ENCODE measurements at places on chromosomes 16 and 17.

DNA sequence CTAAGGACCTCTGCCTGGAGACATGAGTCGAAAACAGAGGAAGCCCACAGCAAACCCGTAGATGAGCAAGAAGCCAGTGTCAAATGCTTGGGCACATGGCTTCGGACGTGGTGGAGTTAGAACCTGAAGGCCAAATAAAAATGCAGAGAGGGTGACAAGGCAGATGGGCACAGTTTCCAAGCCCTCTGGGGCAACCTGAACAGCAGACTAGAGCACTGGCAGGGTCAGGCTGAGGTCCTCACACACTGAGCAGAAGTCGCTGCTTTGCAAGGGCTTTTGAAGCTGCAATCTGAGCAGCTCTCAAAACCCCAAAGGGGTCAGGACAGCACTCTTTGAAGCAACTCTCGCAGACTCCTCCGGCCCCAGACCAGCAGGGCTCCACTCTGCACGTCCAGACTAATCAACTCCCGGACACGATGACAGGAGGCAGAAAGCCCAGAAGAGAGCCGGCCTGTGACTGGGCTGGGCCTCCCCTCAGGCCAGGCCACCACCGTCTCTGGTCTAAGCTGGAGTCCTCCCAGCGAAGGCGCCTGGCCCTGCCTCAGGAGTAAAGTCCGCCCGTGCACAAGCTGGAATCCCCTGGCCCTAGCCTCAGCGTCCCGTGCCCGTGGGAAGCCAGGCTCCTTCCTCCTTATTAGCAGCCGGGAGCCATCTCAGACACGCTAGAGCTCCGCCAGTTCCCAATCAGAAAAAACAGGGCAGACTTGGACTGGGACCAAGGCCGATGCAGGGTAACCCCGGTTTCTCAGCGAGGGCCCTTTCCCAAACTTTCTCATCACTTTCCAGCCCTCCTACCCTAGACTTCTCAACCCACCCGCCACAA lies 924 bp downstream of the SMARCD2 start:
- DNase-seq: no peak

GRCh38 chr17:27944546-27945332 lies 51.6 kb upstream of the LYRM9 start:
- DNase-seq: peak; percentile 50

- DNase-seq: no peak
Measured at GRCh38 chr16:74573622-74574021, 33.3 kb downstream of the GLG1 start.

- no peak for DNase-seq
Measured at GRCh38 chr16:2512735-2513404, 882 bp upstream of the ATP6V0C start.

DNA sequence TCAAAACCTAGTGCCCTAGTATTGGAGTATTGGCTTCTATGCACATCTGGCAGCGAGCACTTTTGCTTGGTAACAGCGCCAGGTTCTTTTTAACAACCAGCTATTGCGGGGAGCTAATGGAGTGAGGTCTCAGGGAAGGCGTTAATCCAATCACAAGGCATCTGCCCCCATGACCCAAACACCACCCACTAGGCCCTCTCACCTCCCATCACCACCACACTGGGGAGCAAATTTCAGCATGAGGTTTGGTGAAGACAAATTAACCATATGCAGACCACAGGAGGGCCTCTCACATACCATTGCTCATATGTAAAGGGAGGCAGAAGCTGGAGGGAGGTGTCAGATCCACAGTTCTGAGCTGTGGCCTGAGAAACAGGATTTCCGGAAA lies 893 bp upstream of the ODF4 start:
- DNase-seq: no peak

DNA sequence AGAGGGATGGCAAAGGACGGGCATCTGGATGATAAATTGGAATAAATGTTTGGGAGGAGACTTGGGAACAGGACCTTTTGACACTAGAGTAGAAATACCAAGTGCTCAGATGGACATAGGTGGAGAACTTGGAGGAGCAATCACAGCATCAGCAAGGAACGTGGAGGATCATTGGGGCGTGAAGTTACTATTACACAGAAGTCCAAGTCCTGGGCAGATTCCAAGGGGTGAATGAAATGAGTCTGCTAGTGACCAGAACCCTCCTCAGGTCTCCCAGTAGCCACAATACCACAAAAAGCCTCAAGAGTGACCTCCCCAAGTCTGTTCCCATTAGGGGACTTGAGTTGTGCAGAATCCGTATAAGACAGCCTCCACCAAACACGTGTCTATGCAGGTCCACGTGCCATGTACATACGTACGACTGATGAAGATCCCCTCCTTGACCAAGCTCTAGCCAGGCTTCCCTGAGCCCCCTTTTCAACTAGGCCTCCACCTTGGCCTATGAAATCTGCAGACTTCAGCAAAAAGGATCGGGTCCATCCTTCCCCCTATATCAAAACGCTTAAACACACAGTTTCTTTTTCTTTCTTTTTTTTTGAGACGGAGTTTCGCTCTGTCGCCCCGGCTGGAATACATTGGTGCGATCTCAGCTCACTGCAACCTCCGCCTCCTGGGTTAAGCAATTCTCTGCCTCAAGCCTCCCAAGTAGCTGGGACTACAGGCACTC lies 2.2 kb downstream of the C17orf67 start:
- DNase-seq: no peak

GRCh38 chr16:47278306-47278970 lies 134.7 kb upstream of the NETO2 start:
- no peak for DNase-seq

GRCh38 chr17:15210247-15210646 lies 54.9 kb downstream of the PMP22 start:
- DNase-seq: no peak

- no peak for DNase-seq
Measured at GRCh38 chr17:41676058-41676419, 12.6 kb upstream of the EIF1 start.

DNA sequence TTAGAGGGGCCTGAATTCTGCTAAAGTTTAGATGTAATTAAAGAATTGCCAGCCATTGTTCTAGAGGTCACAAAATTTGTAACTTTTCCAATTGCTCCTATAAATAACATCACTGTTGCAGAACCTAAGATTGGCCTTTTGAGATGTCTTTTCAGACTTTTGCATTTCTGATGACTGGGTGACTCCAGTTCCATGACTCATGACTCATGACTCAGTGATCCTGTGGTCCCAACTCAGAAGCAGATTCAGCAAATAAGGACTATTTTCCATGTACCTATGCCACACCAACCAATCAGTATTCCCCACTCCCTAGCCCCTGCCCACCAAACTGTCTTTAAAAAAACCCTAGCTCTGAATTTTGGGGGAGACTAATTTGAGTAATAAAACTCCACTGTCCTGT lies 740.9 kb downstream of the CDH8 start:
- DNase-seq: no peak

GRCh38 chr17:34482730-34483129 lies 96.7 kb upstream of the TMEM132E start:
- no peak for DNase-seq

DNA sequence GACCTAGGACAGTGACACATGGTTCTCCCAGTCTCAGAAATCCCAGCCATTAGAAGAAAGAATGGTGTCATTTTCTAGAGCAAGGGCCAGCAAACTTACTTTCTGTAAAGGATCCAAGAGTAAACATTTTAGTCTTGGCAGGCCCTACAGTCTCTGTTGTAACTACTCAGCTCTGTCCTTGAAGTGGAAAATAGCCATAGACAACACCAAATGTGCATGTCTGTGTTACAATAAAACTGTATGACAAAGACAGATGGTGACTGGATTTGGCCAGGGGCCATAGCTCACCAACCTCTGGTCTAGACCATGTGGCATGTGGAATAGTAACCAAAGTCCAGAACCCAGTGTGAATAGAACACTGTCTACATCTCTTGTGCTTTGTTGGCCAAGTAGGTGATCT lies 286.5 kb downstream of the HS3ST4 start:
- no peak for DNase-seq

DNA sequence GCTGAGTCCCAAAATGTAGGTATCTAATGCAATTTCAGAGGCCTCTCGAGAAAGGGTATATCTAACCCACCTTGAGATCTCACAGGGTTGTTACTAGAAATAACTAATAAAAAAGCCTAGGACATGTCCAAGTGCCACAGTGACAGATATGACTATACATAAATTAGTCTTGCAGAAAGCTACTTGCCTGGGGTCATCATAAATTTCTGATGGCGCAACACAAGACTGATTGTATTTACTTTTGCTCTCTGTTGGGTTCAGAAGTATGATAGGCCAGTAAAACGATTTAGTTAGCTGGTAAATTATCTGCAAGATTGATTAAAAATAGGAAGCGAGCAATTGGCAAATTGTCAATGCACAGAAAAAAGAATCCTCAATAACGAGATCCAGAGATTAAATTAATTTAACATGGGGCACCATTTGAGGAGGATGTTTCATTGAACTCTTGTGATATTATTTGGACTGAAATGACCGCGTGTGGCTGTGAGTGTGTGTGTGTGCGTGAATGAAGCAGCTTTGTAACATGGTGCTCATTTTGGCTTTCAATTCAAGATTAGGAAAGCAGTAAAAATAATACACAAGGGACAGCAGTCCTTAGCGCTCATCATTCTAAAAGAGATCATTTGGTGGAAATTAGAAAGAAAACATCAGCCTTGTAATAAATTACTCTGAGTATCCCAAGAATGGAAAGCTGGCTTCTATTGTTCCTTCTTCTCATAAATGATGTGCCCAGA lies 157.4 kb upstream of the ZFHX3 start:
- DNase-seq: no peak

GRCh38 chr16:31135535-31136286 lies at the start of gene PRSS8:
Gene PRSS8, minus strand, starts transcription at chr16:31135727. Its CDS starts 229 bp downstream, at chr16:31135498.
- no peak for DNase-seq

DNA sequence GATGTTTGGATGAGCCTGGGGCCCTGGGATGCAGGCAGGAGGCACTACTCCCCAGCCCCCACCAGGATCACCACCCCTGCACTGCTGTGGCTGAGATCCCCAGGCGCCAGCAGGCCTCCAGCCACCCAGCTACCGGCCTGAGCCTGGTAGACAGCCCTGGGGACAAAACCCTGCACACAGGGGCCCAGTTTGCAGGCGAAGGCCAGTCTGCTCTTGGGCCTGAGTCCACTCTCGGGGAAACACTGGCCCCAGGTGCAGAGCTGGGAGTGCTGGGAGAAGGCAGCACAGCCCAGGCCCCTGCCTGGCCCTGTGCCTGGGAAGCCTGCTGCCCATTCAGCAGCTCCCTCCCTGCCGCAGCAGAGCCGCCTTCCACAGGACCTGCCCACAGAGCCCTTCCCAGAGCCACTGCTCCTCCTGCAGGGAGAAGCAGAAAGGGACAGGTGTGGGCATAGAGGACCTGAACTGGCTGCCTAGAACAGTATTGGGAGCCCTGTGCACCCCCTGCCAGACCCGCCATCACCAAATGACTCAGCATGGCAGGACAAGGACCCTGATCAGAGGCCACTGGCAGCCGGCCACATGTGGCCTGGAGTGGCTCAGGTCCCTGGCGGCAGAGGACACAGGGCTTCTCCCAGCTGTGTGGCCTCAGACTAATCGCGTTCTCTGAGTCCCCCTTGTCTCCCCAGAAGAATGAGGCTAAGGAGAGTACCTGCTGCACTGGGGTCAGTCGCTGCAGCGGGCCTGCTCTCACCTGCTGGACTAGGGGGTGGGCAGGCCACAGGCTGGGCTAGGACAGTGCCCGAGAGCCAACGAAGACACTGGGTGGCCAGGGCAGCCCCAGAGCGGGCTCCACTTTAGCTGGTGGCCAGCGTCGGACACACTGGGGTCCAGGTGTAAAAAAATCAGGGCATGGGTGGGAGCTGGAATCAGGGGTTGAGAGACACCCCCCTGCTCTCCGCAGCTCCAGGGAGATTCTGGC lies 10.7 kb downstream of the MSRB1 start:
- DNase-seq: no peak

GRCh38 chr16:74556375-74556922 lies 50.5 kb downstream of the GLG1 start:
- no peak for DNase-seq

DNA sequence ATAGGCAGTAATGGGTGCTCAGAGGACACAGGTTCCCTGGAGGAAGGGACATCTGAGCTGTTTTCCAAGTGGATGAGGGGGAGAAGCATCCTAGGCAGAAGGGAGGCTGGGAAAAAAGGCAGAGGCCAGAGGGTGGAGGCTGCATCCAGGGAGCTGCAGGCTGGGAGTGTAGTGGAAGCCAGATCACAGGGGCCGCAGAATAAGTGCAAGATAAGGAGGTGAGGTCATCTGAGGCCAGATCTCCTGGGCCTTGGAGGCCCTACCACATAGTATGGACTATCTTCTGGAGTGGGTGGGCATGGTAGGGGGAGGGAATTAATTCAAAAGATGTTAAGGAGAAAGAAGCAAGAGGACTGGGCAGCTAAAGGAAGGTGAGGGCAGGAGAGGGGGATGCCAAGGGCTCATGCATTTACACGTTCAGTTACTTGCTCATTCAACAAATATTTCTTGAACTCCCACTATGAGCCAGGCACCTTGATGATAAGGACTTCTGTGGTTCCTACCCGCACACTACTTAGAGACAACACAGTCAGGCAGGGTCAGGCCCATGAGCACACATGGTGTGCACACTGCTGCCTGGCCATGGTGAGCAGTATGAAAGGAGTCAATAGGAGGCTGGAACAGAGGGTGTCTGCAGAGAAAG lies 2.4 kb upstream of the RIPOR1 start:
- DNase-seq: no peak

- DNase-seq: no peak
Measured at GRCh38 chr17:61455324-61456060, 3.3 kb downstream of the TBX4 start.

DNA sequence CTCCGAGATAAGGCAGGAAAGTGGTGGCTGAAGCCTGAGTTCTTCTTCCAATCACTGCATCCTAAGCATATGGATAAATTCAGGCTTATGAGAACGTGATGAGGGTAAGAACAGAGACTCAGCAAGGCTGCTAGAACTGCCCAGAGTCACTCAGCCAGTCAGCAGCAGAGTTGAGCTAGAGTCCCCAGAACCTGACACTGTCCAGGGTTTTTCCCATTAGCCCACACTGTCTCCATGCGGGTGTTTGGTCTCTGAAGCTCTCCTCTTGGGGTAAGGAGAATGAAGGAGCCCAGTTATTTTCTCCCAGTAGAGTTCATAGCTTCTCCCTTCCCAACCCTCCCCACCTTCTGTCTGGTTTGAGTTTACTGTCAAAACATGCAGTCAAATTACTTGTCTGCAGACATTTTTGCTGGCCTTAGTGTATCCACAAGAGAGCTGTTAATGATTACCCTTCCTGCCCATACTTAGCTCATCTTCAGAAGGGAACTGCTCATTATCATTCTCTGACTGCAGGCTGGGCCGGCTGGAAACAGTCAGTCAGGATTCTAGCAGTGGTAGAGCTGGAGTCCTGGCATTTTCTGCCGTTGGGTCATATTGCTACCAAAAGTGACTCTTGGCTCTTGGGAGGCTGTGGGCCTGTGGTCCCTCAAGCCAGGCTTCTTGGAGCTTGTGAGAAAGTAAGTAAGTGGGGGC lies 460.0 kb downstream of the HS3ST3B1 start:
- DNase-seq: no peak

Data from NCI-H1436 treated with DMSO at 0.1 percent for 48 hours (cell line).